ENCODE measurements at places on chromosomes 7 and 10.

GRCh38 chr7:138092486-138093028, 16.3 kb downstream of the AKR1D1 start:
- DNase-seq, result no peak

DNA sequence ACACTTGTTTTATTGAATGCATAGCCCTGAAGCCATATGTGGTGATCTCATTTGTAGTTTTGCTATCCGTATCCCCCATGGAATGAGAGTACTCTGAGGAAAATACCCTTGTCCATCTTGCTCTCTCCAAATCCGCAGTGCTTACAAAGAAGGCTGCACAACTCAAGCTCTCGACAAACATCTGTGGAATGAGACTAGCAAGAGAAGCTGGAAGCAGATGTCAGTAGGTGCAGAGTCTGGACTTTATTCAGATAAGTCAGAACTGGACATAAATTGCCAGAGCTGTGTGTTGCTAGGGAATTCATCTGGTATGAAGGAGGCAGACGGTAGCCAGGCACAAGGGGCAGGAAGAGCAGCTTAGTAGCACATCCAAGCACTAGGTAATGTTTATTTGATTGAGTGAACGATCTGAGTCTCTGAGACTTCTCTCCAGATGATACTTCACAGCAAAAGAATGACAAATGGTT, 1046.2 kb downstream of the XPNPEP1 start:
- no peak for DNase-seq

DNA sequence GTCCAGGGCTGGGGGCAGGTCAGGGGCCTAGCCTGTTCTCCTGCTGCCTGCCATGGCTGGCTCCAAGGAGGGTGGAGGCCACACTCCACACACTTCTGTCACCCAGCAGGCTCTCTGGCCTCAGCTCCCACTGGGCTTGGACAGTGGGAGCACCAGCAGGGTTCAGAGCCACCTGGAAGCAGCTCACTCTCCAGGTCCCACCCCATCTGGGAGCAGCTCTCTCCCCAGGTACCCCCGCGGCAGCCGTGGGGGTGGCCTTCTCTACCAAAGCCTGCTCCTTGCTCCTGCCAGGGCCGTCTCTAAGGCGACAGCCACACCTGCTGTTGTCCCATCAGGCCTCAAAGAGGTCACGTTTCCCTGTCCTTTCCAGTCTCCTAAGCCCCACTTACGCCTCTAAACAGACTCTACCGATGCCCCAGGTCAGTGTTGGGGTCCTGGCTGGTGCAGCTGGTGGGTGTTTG, 142.5 kb upstream of the RET start:
- no peak for DNase-seq

GRCh38 chr7:2040893-2041270, 191.9 kb downstream of the MAD1L1 start:
- DNase-seq, result no peak

DNA sequence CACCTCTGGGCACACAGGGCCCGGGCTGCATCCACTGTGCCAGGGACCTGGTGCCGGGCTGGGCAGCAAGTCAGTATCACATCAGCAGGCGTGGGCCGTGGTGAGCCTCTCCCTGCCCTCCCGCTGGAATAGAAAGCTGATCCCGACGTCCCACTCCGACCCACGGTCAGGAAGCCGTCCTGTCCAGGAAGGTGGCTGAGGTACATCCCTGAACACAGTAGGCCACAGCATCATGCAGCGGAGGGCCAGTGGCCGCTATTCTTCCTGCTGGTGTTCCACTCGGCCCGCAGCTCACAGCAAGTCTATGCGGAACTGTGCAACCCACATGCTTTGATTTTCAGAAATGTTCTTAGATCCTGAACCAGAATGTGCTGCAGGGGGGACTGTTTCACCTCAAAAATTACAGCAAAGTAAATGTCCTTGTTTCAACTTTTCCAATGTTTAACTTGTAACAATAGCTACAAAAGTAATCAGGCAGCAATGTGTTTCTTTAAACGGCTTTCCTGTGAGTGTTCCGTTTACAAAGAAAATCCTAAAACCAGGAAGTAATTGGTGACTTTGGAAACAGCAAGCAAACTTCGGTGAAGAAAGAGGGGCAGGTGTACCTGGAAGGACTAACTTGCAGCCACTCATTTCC, 676 bp upstream of the GPR146 start:
- no peak for DNase-seq

DNA sequence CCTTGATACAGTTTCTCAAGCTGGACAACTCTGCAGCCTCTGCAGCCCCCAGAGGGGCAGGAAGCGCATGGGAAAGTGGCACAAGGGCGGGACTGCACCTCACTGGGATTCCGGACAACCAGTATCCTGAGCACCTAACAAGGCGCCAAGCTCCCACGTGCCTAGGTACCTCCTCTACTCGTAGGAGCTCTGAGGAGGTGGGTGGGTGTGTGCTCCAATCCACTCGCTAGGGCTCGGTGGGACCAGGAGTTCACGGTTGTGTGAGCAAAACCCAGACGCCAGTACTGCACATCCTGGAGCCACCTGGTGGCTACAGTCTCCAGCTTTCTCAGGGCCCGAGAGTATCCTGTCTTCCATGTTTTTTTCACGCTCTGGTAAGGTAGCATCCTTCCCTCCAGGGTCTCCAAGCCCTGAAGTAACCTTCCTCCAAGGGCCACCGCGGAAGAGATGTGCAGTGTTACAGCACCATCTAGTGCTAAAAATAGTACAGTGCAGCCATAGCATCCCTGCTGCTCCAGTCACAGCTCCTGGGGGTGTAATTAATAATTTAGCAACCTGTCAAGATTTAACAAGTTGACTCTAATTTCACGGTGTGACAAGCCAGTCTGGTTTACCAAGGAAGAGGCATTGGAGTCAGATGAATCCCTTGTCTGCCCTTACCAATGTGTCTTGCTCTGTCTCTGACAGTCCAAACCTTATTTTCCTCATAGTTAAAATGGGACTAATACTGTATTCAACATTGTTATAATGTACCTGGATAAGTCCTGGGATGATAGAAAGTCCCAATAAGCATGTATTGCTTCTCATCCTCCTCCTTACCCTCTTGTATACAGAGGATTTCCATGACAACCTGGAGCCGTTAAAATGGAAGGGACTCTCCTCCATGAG, 70.4 kb downstream of the HERPUD2 start:
- no peak for DNase-seq

DNA sequence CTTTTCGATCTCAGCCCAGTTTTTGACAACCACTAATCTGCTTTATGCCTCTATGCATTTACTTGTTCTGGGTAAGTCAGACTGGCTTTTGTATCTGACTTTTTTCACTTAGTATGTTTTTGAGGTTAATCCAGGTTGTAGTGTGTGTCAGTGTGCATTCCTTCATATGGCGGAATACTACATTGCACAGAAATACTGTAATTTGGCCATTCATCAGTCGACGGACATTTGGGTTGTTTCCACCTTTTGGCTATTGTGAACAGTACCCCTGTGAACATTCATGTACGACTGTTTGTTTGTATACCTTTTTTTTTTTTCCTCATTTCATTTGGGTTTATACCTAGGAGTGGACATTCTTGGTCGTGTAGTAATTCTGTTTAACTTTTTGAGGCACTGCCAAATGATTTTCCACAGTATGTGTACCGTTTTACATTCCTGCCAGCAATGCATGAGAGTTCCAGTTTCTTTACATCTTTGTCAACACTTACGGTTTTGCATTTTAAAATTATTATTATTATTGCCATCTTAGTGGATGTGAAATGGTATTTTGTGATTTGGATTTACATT, 57.4 kb downstream of the MKLN1 start:
- no peak for DNase-seq

DNA sequence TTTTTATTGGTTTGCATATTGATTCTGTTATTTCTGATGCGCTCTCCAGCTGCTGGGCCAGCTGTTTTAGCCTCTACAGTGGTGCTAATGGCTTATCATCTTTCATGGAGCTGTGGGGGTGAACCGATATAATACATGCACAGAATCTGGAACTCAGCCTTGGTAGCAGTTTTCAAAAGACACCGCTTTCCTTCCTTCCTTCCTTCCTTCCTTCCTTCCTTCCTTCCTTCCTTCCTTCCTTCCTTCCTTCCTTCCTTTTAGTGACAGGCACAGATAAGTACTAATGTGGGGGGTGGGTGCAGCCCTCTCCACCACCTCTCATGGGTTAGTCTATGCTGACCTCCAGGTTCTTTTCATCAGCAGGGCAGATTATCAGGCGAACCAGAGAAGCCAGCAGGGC, 31.9 kb upstream of the C10orf53 start:
- no peak for DNase-seq

GRCh38 chr10:33612551-33612950, 278.1 kb upstream of the NRP1 start:
- no peak for DNase-seq
